Substantia nigra (tissue), 51 donors: ENCODE measurements at places on chromosomes 4 and X.

DNA sequence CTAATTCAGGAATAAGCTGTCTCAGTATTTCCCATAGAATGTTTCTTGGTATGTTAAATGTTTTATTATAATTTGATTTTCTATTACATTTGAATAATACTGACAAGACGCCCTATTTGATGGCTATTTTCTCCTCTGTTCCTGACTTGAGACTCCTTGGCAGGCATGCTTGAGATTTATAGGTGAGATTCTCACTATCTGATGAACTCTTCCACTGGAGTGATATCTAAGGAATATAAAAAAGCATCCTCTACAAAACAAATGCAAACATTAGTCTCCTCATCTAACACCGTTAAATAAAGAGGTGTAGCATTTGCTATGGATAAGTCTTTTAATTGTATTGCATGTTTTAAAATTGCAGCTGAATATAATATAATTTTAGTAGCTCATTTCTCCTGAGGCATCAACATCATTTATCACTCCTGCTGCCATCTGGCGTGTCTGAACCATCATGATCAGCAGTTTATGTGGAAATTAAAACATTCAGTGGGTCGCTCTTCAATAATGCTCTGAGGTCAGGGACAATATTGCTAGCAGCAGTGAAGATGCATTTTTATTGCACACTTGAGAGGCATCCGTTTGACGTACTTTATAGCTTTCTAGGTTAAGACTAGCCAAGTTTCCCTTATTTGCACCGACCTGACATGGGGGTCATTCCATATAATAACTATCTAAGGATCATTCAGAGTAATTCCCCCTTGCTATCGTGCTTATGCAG is 210.4 kb upstream of the GALNTL6 start:
- DNase-seq: no peak

- no peak for DNase-seq
Observed at GRCh38 chr4:105206214-105206613, 59.5 kb downstream of the TET2 start.

DNA sequence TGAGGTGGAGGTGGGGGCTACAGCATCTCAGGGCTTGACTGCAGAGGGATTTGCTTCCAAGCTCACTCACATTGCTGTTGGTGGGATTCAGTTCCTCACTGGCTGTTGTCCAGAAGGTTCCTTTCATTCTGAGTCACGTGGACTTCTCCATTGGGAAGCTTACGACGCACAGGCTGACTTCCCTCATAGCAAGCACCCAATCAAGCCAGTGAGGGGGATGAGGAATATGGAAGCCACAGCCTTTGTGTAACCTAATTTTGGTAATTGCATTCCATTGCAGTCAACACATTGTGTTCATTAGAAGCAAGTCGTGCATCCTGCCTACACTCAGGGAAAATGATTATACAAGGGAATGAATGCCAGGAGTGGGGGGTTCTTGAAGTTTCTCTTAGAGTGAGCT is 32.7 kb upstream of the MXRA5 start:
- DNase-seq: no peak

GRCh38 chr4:26179316-26179760 is 141.5 kb upstream of the RBPJ start:
- no peak for DNase-seq

DNA sequence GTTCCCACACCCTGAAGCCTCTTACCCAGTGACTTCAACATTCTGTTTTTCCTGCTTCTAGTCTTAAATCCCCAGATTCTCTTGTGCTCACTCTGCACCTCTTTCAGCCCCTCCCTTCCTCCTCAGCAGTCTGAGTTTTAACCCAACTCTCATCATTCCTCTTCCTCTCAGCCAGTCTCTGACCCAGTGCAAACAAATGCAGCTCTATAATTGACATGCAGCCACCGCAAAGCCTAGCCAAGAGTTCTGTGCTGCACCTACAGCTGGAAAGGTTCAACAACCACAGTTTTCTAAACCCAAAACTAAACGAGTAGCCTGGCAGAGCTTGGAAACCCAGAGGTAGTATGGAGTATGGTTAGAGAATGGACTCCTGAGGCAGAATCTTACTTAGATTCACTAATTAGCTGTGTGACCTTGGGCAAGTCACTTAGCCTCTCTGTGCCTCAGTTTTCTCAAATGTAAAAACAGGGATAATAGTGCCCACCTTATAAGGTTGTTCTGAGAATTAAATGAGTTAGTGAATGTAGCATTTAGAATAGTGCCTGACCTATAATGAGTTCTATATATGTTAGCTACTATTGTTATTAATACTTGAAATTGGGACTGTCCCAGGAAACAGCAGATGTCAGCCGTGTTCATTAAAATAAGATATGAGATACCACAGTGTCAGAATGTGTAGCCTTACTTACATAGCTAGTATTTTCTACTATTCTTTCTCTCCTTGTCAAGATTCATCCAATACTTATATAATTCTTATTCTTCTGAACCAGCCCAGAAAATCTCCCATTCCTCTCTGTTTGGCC is 3.5 kb downstream of the TMEM154 start:
- no peak for DNase-seq

- DNase-seq: no peak
Observed at GRCh38 chrX:129176710-129177109, 346.6 kb downstream of the SMARCA1 start.

DNA sequence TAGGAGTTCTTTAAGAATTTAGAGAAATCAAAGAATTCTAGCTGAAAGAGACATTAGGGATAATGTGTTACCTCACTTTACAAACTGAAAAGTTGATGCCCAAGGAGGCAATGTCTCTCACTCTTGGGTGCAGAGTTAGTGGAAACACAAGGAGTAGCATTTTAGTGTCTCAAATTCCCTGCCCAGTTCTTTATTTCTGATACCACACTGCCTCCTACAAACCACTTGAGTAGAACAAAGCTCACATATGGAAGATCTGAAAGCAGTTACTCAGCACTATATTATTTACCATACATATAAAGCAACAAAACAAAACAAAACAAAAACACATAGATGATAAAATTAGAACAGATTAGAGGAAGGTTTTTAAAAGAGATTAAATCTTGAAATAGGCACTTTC is 124.2 kb downstream of the REELD1 start:
- no peak for DNase-seq

DNA sequence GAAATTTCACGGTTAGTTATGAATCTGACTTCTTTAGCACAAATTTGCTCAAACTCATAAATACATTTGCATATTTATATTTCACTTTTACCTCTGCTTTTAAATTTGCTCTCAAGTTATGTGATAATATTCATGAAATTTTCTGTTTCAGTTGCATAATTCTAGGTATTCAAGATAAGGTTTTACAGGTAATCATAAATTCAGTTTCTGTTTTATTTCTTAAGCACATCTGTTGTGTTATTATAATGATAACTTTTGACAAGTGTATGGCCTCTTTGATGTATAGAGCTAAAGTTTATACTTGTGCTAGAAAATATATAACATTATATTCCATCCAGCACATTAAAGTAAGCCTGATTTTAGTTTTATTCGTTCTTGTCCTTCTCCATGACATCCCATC is 308.1 kb downstream of the SLC7A11 start:
- DNase-seq: no peak

- no peak for DNase-seq
Observed at GRCh38 chrX:155715141-155715540, 102.4 kb upstream of the TMLHE start.

DNA sequence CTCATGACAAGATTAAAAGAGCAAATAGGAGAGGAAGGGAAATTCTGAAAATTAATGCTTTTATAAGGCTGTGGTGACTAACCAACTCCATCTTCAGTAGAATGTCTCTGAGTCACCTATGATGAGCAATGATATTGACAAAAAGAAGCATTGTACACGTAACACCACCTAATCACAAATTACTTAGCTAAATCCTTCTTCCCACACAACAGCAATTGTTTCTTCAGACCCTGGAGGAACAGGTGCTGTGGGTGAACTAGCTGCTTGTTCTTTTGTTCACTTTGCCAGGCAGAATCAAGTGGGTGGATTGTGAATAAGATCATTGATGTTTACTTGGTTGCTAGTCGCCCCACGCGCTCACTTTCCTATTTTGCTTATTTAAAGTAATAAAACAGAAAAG is 315.5 kb downstream of the CAMK2D start:
- no peak for DNase-seq

GRCh38 chr4:149055624-149056023 is 613.4 kb upstream of the NR3C2 start:
- no peak for DNase-seq

- no peak for DNase-seq
Observed at GRCh38 chr4:184548648-184549341, 74.4 kb upstream of the IRF2 start.

- DNase-seq: no peak
Observed at GRCh38 chr4:122536001-122536400, 79.5 kb upstream of the IL2 start.
